ENCODE measurements at places on chromosomes 2 and 18. TPM values are rescaled to one million over a fixed set of nuclear protein-coding genes. Genes with fewer than 3 reads are reported as not detected.

Gene UGT1A4
- total RNA-seq = not detected

DNA sequence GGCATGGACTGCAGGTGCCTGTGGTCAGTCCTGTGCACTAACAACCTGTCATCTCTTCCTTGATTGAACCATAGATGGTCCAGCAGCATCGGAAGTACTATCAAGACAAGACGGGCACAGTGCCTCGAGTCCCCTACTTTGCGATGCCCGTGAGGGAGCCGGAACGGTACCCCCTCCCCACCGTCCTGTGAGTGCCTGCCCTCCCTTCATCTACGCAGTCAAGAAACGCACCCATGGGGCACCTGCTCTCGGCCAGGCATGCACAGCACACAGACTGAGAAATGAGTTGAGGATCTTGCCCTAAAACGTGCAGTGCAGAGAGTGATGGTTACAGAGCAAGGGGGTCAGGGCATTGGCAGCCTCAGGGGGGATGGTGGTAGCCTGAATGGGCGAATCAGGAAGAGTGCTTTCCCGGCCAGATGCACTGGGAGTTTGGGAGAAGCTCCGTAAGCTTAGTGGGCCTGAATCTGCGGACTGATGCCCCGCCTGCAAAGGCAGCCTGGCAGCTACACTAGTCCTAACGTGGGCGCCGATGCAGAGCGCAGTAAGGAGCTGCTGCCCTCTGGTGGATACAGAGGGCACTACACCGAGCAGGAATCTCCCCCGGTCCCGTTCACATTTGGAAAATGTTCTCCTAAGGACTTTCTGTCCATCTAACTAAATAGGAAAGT, 63.6 kb downstream of the CIB4 start:
- H3K27me3 ChIP-seq = no peaks in the 10 kb centered on the region
- no peaks in the 10 kb centered on the region for H3K36me3 ChIP-seq
- no peak overlapping the region for H3K4me3 ChIP-seq
- no peak overlapping the region for H3K27ac ChIP-seq

DNA sequence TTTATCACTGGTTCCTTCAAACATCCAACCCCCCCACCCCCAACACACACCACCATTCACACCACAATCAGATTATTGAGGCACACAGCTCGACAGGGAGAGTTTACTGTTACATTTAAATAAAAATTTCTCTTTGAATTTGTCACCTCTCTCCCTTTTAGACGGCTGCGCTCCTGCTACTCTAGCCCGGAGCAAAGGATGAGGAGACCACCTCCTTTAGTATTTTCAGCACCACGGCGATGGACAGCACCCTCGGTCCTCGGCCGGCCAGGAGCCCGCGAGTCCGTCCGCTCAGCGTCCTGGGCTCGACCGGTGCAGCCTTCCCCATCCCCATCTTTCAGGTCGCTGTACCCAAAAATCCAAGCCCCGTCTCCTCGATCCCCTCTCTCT, 892 bp downstream of the CELF4 start:
- peaks cover 11% of the 10 kb centered on the region for H3K4me1 ChIP-seq
- H3K27ac ChIP-seq = no peak overlapping the region
- no peaks in the 10 kb centered on the region for H3K36me3 ChIP-seq
- DNase-seq = no peak
- H3K4me3 ChIP-seq = no peak overlapping the region

GRCh38 chr18:54444319-54444914, 86.7 kb downstream of the C18orf54 start:
- no peak overlapping the region for H3K4me3 ChIP-seq
- no peaks in the 10 kb centered on the region for H3K36me3 ChIP-seq
- peaks cover 4% of the 10 kb centered on the region for H3K27me3 ChIP-seq
- H3K27ac ChIP-seq = no peak overlapping the region
- H3K4me1 ChIP-seq = no peaks in the 10 kb centered on the region

Gene MC5R
- not detected for total RNA-seq

Gene CRACDL
- total RNA-seq = 0.07 TPM

DNA sequence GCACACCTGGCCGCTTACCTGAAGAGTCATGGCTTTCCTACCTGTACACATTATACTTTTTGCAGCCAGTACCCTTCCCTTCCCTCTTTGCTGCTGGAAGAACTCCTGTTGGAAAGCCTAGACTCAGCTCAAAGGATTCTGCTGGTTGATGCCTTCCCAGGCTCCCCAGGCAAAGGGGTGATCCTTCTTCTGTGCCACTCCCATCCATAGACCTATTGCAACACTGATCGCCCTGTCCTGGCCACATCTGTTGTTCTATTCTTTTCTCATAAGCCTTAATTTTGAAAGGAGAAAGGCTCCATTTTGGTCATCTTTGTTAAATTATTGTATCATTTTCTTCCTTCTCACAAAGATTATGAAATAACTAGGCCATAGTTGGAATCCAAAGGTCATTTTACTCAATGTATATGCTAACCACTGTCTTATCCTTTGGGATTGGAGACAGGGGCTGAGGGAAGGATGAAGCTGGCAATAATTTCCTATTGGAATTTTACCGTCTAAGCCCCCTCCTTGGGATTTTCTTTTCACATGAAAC, 3.4 kb upstream of the PRKCE start:
- no peak overlapping the region for H3K27ac ChIP-seq
- DNase-seq = no peak

- no peaks in the 10 kb centered on the region for H3K36me3 ChIP-seq
- H3K27ac ChIP-seq = no peak overlapping the region
- no peak for DNase-seq
- peaks cover 34% of the 10 kb centered on the region for H3K4me1 ChIP-seq
- H3K4me3 ChIP-seq = no peak overlapping the region
These were observed 111.8 kb downstream of the STPG4 start for GRCh38 chr2:47043142-47043890.

Gene CNTNAP5
- not detected for total RNA-seq

Gene HOXD13
- not detected for total RNA-seq

DNA sequence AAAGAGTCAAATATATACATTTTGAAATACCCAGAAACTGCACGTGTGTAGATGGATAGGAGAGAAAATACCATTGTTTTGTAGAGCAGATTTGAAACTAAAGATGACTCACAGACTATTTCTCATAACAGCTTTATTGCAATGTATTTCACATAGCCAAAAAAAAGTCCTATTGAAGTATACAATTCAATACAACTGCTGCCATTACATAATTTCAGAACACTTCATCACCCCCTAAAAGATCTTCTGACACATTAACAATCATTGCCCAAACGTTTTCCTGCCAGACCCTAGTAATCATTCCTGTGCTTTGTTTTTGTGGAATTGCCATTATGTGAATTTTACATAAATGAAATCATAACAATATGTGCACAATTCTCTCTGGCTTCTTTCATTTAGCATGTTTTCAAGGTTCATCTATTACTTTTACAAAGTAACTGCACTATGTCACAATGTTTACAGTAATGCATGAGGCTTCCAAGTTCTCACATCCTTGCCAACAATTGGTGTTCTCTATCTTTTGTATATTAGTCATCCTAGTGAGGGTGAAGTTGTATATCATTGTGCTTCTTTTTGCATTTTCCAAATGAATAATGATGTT, 378.6 kb upstream of the CWC22 start:
- H3K27ac ChIP-seq = no peak overlapping the region
- no peak for DNase-seq
- no peaks in the 10 kb centered on the region for H3K36me3 ChIP-seq

Gene COPS7B
- total RNA-seq = 52.7 TPM

DNA sequence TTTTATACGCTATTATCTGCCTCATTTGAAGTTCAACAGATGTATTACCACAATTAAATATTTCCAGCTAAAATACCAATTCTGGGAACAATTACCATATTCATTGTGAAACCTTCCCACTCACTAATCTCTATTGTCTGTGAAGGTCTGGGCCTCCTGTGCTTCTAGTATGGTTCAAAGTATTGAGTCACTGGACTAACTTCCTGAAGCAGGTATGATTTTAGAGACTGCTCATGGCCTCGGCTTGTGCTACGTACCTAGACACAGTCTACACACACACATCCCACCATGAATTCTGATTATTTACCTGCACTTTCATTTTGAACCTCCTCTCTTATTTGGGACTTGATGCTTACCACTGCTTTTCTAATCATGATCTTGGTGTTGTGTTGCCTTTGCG, 180.7 kb upstream of the EPHA4 start:
- no peaks in the 10 kb centered on the region for H3K27me3 ChIP-seq
- no peaks in the 10 kb centered on the region for H3K4me1 ChIP-seq
- no peak overlapping the region for H3K4me3 ChIP-seq

Gene SRD5A2
- not detected for total RNA-seq

Gene CHST10
- total RNA-seq = 9.9 TPM

DNA sequence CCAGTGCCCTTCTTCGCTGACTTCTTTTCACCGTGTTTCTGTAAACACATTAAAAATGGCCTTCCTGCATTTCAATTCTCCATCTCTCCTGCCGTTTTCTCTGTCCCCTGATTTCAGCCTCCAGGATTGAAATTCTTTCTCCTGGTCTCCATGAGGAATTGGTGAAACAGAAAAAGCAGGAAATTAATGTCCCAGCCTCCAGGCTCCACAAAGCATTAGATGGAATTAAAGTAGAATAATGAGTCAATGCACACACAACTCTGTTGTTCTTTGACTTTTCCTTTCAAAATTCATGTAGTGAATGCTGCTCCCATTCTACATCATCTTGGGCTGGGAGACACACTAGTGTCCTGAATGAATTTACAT, 209.5 kb downstream of the KLHL29 start:
- no peak overlapping the region for H3K4me3 ChIP-seq
- no peaks in the 10 kb centered on the region for H3K4me1 ChIP-seq
- H3K27me3 ChIP-seq = no peaks in the 10 kb centered on the region

Gene ITGB6
- not detected for total RNA-seq

GRCh38 chr2:109630441-109631430, 16.6 kb downstream of the SOWAHC start:
- H3K27me3 ChIP-seq = no peaks in the 10 kb centered on the region
- no peak overlapping the region for H3K4me3 ChIP-seq
- no peaks in the 10 kb centered on the region for H3K36me3 ChIP-seq
- H3K4me1 ChIP-seq = no peaks in the 10 kb centered on the region

DNA sequence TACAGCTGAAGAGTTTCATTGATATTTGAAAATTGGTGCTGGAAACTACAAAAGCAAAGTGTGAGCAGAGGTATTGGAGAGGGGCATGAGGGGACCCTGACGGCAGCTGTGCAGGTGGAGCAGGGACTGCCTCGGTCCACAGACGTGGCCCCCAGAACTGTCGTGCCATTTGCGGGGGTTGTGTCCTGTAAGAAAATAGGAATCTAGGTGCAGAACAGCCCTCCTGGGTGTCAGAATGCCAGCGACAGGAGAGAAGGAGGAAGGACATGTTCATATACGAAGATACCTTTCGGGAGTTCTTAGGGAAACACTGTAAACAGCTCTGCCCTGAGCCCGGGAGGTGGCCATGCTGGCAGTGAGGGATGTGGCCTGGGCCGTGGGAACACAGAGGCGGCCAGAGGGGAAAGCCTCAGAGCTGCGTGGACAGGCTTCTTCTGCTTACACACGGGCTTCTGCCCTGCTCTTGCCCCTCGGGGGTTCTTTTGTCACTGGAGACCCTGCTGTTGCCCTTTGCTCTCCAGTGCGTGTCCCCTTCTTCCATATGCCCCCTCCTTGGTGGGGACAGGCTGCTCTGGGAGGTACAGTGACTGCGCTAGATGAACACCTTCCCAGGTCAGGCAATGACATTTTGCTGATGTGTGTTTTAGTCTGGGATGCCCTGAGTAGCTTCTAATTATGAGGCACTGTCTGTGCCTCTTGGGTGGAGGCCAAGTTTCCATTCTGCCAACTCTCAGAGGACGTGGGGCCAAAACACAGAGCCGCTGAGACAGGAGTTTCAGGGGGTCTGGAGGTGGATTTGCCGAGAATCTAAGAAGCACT, 81.9 kb upstream of the TXNDC2 start:
- H3K27me3 ChIP-seq = no peaks in the 10 kb centered on the region
- H3K4me3 ChIP-seq = no peak overlapping the region
- DNase-seq = no peak
- H3K36me3 ChIP-seq = no peaks in the 10 kb centered on the region
- no peak overlapping the region for H3K27ac ChIP-seq
- no peaks in the 10 kb centered on the region for H3K4me1 ChIP-seq

Gene STAT4
- 62.1 TPM for total RNA-seq

GRCh38 chr2:239006622-239007285, 158.9 kb downstream of the TWIST2 start:
- no peaks in the 10 kb centered on the region for H3K36me3 ChIP-seq
- H3K27ac ChIP-seq = no peak overlapping the region
- H3K4me1 ChIP-seq = no peaks in the 10 kb centered on the region

DNA sequence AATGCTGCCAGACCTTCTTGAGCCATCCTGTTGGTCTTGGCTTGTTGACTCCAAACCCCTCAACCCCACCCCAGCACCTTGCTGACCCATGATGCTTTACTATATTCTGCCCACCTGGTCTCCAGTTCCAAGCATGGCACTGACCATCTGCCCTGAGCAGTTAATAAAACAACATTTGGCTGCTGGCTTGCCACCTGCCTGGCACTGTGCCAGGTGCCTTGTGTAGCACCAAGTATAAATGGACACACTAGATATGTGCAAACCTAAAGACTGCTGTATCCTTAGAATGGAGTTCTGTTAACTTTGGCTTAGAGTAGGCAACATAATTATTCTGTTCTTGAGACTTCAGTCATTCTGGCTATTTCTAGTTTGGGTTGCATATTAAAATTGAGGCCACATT, 91.4 kb downstream of the ACSL3 start:
- H3K4me3 ChIP-seq = no peak overlapping the region
- H3K27ac ChIP-seq = no peak overlapping the region
- H3K36me3 ChIP-seq = no peaks in the 10 kb centered on the region
- no peaks in the 10 kb centered on the region for H3K27me3 ChIP-seq
- no peaks in the 10 kb centered on the region for H3K4me1 ChIP-seq

DNA sequence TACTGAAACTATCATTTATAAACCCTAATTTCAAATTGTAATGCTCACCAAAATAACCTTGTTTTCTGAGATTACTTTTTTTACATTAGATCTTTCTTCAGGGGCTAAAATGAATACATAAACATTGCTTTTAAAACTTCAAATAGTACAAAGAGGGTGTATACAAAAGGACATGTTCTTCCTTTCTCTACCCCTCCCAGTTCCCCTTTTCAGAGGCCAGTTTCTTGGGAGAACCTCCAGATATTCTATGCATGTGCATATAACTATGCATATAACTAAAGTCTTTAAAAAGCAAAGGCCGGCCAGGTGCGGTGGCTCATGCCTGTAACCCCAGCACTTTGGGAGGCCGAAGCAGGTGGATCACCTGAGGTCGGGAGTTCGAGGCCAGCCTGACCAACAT, 10.6 kb upstream of the FAM117B start:
- no peaks in the 10 kb centered on the region for H3K36me3 ChIP-seq
- DNase-seq = no peak
- H3K27ac ChIP-seq = no peak overlapping the region
- H3K27me3 ChIP-seq = no peaks in the 10 kb centered on the region
- H3K4me1 ChIP-seq = peaks cover 43% of the 10 kb centered on the region
- no peak overlapping the region for H3K4me3 ChIP-seq

Gene PSD4
- total RNA-seq = 203 TPM

Data from B cell (primary cell).